T-helper 17 cell (primary cell): ENCODE measurements at places on chromosomes 3 and 15. TPM values are rescaled to one million over a fixed set of nuclear protein-coding genes. Genes with fewer than 3 reads are reported as not detected.

The SLC12A8 gene
- total RNA-seq = not detected

The SLMAP gene
- 71.4 TPM for total RNA-seq

The PTX3 gene
- 0.50 TPM for total RNA-seq

The PGBD4 gene
- total RNA-seq = 3.3 TPM

The CD86 gene
- total RNA-seq = 1.3 TPM

The PIF1 gene
- total RNA-seq = 0.45 TPM
